T-helper 17 cell (primary cell): ENCODE measurements at places on chromosomes 5 and 9. TPM values are rescaled to one million over a fixed set of nuclear protein-coding genes. Genes with fewer than 3 reads are reported as not detected.

DNA sequence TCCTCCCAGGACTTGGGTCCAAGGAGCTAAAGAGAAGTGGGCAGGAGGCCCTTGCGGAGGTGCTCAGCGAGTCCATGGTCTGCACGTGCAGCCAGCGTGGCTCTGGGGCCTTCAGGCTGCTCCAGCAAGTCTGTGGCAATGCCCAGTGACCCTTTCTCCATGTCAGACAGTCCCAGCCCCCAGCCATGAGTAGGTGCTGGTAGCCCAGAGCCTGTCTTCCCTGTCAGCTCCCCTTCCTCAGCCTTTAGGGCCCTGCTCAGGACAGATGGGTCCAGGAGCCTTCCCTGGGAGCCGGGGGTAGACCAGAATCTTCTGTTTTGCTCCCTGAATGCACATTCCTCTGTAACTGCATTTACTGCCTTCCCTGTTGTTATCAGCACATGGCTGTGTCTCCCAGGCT is 147.2 kb upstream of the IRX2 start:
- DNase-seq = no peak

DNA sequence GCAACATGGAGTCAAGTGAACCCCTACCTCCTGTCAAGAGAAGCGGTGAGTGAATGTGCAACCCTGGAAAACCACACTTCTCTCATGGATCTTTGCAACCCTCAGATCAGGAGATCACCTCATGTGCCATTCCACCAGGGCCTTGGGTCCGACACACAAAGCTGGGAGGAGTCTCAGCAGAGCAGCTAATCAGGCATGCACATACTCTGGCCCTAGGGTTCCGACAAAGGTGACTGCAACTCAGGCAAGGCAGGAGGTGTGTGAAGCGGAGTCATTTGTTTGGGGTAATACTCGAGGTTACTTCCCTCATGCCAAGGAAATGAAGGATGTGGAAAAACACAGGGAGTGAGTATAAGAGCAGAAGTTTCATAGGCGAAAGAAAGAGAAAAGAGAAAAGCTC is 96.1 kb downstream of the GABRG2 start:
- DNase-seq = no peak

DNA sequence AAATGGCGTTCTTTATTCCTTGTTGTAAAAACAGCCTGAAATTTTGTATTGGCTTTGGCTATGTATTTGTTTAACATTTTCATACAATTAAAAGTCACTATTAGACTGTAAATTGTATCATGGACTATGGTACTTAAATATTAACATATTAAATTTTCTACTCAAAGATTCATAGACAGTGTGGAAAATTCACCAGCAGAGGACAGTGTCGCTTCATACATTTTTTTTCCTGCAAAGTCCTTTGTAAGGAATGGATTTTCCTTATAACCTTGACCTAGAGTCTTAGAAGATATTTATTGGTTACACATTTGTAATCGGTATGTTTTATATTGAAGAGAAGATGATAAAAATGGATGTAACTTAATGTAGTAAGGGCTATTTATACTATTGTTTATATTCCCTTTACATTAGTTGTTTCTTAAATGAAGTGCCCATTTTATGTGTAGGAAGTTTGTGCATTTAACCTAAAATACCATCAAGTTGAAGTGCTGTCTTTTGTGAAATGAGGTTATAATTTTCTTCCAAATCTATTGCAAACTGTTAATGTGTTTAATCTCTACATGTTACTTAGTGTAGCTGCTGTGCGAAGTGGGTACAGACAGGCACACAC is 150.1 kb downstream of the KDM4C start:
- DNase-seq = no peak

- DNase-seq = no peak
Observed at GRCh38 chr9:86047361-86047760, 52.0 kb downstream of the GOLM1 start.

DNA sequence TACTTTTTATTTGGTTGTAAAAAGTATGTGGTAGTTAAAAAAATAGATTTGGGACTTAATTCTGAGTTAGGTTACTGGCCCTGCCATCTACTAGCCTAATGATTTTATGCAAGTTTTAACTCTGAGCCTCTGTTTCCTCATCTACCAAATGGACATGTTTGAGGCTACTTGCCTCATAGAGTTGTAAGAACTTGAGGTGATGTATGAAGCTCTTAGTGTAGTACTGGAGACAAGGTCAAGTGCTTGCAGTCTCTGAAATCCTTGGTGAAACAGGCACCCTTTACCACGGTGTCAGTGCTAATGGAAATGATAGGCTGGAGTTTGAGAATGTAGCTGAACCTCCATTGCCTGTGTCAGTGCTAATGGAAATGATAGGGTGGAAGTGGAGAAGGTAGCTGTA is 15.3 kb downstream of the GPR107 start:
- DNase-seq = no peak

GRCh38 chr9:6351737-6352136 is 23.6 kb downstream of the TPD52L3 start:
- no peak for DNase-seq

- DNase-seq = no peak
Observed at GRCh38 chr5:142561029-142561428, 124.9 kb downstream of the FGF1 start.

- DNase-seq = peak; percentile 68
Observed at GRCh38 chr9:129886226-129887174, 51.2 kb downstream of the USP20 start.

DNA sequence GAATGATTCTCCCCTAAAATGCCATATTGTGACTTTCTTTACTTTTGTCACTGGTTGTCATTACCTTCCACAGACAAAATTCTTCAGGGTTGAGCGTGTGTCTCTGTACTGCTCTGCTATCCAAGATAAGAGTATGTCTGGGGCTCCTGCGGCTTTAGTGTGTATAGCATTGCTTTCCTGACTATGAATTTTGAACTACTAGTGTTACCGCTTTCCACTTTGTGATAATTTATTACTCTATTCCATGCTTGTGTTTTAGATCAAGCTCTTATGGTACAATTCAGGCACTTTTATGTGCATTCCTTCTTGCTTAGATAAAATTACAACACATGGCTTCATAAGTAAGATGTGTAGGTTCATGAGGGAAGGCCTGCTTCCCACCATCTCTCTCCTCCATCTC is 51.5 kb upstream of the MEF2C start:
- DNase-seq = no peak

- DNase-seq = no peak
Observed at GRCh38 chr5:1930880-1931603, 48.3 kb upstream of the IRX4 start.

DNA sequence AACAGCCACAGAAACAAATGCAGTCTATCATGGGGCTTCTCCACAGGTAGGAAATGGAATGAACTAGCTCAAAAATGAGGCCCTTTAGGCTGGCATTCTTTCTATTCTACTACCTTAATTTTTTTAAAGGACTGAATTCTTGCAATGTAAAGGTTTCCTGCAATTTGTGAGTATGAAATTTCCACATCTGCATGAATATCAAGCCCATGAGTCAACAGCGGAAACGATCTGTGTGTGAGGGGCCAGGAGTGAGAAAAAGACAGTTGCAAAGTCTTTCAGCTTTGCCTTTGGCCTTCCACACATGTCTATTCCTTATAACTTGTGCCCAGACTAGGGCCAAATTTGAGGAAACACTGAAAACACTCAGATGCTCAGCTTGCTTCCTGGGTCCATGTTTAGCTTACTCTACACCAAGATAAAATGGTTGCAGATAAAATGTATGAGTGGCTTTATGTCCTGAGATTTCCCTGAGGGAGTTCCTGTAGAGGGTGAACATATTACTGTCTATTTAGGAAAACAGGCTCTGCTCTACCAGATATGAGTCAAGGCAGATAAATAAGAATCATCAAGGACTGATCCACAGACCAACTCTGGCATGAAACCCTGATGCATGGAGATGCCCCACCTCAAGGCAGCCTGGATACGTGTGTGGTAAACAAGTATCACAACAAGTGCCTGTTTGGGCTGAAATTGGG is 46.5 kb downstream of the RETREG1 start:
- no peak for DNase-seq

GRCh38 chr5:116655431-116655830 is 80.8 kb upstream of the SEMA6A start:
- DNase-seq = no peak

GRCh38 chr9:99305124-99305523 is 83.0 kb downstream of the SEC61B start:
- DNase-seq = no peak

DNA sequence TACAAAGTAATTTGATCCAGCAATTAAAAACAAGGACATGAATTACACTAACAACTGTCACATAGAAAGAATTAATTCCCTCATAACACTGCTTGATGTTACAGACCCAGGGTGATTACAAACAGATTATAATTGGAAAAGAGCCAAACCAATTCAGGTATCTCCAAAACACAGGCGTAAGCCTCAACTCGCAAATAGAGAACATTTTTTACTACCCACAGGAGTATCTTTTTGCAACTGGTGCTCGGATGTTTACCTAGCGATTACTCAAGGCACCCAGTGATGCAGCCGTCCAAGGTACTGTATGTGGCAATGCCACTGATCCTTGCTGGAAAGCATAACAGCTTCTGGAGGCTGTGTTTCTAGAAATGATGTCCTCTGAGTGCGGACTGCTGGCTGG is 386.1 kb upstream of the KIF2A start:
- no peak for DNase-seq

- DNase-seq = no peak
Observed at GRCh38 chr9:32344551-32345182, 39.8 kb upstream of the ACO1 start.

- no peak for DNase-seq
Observed at GRCh38 chr5:9423571-9423970, 122.3 kb downstream of the SEMA5A start.

- no peak for DNase-seq
Observed at GRCh38 chr5:55387865-55388264, 80.1 kb downstream of the MTREX start.

DNA sequence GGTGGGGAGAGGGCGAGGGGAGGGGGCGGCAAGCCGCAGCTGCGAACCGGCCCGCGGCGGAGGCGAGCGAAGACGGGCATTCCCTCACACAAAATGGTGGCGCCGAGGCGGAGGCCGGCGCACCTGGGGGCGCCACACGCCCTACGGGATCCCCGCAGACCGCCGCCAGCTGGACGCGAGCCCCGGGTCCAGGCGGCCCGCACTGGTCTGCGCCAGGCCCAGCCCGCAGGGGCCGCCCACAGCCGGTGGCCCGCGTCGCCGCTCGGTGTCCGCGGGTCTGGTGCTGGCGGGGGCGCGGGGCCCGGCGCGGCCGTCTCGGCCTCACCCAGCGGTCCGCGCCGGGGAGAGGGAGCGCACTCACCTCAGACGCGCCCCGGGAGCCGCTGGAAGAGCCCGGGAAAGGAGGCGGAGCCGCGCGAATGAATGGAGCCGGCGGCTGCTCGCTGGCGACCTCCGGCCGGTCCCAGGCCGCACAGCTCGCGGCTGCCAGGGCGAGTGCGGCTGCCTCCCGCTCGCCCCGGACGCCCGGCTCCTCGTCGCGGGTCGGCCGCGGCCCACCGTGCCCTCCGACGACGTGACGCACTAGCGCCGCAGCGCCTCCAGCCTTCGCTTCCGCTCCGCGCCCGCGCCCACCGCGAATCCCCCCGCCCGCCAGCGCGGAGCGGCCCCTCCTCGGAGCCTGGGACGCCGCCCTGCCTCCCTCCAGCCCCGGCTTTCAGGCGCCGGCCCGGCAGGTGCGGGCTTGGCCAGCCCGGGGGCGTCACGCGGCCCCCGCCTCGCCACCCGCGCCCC is at the start of gene FAM169A:
Gene FAM169A, minus strand, starts transcription at position 584 of the 792 bp plus-strand sequence. CDS start 24,711 bp downstream, outside the sequence.
- DNase-seq = peak; percentile 36

DNA sequence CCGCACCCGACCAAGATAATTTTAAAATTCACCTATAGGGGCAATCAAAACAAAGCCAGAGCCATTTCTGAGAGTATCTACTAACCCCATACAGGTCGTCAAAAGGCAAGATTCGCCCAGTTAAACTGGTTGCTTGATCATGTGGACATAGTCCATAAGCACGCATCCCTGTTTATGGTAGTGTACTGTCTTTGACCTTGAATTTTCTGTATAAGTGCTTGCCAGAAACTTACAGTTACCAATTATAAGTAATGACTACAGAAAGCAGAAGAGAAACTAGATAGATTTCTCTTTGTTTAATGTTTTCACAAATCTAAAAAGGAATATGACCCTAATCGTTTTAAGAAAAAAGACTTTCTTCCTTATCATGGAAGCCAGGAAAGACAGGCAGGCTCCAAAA is 25.6 kb downstream of the SLC31A1 start:
- no peak for DNase-seq

DNA sequence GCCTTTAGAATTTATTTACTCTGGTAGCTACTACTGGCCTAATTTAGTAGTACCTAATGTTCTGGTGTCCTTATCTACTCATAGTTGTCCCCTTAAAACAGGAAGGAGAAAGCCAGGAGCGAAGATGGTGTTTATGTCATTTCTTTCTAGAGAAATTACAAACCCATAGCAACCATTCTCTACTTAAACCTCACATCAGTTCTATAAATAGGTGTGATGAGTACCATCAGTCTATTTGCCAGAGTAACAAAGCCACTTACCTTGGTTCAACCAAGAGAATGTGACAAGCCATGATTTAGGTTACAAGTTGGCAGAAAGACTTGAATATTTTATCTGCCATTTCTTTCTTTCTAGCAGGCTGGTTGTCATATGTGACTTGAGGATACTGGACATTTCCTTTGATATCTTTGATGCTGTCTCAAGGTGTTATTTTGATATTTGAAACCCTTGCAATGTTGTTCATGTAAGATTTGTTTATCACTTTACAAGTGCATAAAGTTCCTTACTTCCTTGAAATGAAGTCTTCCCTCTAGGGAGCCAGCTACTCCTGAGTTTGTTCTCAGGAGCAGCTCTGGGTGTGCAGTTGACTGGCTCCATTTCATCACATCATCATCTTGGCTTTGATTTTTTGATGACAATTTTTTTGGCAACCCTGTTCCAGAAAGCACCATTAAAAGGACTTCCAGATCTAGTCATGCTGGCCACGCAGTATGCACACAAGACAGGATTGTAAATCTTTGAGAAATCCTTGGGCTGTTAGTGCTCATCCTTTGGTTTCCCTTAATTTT is 286.8 kb downstream of the ARHGAP26 start:
- DNase-seq = no peak

GRCh38 chr9:137167747-137168572 is 1.9 kb downstream of the LRRC26 start:
- DNase-seq = no peak

DNA sequence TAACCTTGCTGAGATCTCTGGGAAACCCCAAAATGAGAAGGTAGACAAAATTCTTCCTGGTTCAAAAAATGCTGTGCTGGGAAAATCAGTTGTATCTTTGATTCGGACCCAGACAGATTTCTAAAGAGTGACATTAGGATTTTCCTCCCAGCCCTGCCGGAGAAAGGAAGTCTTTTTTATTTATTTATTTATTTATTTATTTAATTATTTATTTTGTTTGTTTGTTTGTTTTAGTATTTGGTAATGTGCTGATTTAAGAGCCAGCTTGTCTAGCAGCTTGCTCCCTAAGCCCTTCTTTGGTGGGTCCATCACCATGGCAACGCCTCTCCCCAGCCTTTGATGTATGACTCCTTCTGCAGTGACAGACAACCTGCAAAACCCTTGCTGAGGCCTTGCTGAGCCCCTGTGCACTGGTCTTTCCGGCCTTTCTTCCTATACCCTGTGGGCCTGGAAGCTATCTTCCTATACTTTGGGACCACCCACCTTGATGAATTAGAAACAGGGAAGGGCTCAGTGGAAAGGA is 60.6 kb upstream of the AFAP1L1 start:
- DNase-seq = no peak

GRCh38 chr5:168438349-168438748 is 47.9 kb upstream of the RARS1 start:
- DNase-seq = no peak

Gene SCGB3A2
- total RNA-seq = not detected

Gene RASEF
- not detected for total RNA-seq

Gene CNTNAP3
- not detected for total RNA-seq
